ENCODE measurements at places on chromosomes 2 and 18. TPM values are rescaled to one million over a fixed set of nuclear protein-coding genes. Genes with fewer than 3 reads are reported as not detected.
A peak's percentile ranks its signal among the peaks of the same experiment; 100 is the strongest.

DNA sequence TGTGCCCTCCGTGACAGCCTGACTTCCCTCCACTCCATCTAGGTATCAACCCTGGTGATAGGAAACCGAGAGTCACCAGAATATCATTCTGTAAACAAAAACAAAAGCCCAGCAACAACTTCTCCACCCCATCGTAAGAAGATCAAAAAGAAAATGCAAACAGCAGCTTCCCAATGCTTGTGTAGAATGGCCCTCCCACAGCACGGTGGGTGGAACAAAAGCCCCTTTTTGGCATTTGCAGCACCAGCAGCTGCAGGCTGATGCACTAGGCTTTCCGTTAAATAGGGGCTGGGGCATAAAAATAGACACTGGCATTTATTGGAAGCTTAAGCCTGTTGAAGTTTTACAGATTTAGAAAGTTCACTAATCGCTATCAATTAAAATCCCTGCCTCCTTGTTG lies 513.0 kb downstream of the GALR1 start:
- no peak for DNase-seq

DNA sequence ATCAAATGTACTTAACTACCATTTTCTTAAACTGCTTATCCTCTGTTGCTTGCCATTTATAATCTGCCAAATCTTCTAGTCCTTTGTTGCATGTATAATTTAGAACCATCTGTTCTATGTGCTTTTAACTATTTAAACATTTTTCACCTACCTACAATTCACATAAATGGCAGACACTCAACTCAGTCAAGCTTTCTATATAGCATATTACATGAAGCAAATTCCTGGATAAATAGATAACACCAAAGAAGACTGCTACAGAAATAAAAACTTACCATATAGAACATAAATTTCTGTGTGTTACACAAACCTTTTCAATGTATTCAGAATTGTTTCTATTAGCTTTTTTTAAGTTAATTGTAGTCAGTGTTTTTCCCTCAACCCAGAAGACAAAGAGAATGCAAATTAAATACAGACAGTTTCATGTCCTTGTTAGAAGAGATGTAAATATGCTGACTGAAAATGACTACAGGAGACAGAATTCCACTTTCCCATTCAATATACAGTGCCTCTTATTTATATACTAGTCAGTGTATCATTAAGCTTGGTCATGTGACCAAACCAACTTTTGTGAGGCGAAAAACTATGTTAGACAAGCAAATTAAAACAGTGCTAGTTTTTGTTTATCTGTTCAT lies 2.6 kb downstream of the BAZ2B start:
- peak; percentile 61 for DNase-seq

DNA sequence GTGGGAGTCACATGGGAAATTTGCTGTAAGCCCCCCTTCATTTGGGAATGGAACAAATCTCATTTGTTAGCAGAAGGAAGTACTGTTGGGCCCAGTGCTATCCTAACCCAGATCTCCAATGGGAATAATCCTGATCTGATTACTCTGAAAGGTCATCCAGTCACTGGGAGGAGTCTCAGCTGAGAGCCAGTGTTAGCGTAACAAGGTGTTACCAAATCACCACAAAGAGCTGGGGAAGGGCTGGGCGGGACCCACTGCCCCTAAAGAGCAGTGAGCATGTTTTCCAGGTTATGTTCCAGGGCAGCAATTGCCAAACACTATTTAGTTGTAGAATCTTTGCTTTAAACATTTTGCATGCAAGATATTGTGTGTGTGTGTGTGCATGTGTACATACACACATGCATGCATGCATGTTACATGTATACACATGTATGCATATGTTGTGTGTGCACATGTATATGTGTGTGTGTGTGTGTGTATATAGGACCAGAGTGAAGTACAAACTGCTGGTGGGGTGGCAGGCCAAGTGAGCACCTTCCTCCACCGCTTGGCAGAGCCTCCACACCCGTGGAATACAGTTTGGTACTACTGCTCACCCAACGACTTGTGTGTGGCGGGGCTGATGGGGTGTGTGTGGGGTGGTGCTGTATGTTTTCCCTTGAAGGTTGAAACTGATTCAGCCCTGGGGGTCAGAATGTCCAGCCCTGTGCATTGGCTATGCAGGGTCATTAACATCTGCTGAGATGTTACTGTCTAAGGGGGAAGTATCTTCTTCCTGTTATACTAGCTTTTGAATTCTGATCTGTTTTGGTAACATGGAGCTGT lies 15.2 kb downstream of the INPP5D start:
- DNase-seq, result no peak

CPO gene
- not detected for total RNA-seq

PROKR1 gene
- 15.7 TPM for total RNA-seq

PMAIP1 gene
- total RNA-seq, result 43.6 TPM

DNA sequence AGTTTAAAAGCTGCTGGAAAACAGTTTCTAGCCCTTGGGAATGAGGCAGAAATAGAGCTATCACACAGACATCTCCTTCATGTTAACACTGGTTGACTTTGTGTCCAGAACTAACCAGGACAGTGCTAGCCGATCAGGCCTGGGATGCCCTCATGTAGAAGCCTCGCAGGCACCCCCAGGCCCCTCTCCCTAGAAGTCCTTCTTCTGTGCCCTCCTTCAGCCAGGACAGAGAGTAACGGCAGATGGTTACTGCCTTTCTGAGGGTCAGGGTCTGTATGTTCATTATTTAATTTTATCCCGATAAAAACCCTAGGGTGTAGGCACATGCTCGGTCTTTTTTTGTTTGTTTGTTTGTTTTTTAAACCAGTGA lies 10.7 kb upstream of the RPL31 start:
- DNase-seq, result no peak

DNA sequence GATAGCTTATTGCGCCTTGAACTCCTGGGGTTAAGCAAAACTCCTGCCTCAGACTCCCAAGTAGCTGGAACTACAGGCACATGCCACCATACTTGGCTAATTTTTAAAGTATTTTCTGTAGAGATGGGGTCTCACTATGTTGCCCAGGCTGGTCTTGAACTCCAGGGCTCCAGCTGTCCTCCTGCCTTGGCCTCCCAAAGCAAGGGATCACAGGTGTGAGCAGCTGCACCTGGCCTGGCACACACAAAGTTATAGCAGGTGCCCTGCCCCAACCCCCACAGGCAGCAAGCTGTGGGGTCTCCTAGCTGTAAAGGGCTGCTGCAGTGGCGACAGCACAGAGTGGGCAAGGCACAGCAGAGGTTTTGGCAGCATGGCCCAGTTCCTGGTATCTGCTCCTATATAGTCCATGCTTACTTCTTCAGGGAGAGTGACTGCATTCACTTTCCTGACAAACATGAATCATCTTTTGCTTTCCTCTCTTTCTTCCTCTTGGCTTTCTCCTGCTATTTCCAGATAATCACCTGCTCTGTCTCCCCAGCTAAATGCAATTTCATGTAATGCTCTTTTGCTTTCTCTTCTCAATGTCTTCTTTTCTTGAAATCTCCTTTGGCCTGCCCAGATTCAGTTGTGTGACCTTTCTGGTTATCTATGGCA lies 27.3 kb upstream of the METAP1D start:
- DNase-seq, result no peak

NCKAP5 gene
- 33.1 TPM for total RNA-seq

DNA sequence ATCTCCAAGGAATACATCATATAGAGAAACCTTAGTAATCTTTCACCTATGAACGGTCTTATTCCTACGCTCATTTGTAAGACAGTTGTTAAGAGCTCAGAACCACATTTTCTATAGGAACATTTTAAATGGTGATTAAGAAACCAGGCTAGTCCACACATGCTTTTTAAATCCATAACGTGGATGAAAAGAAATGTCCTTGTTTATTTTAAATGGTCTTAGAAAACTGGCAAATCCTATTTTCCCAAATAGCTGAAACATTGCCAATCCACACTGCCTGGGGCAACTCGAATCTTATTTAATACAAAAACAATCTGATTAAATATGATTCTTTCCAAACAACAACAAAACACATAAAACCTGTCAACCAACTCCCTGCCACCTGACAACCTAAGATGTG lies 23.7 kb downstream of the METTL8 start:
- no peak for DNase-seq

KIAA2012 gene
- 0.13 TPM for total RNA-seq

GRCh38 chr2:112184121-112184520 lies 45.9 kb downstream of the FBLN7 start:
- no peak for DNase-seq

- DNase-seq, result no peak
These were observed 148.7 kb downstream of the CABLES1 start for GRCh38 chr18:23283916-23284430.

TUBA3E gene
- not detected for total RNA-seq

DNA sequence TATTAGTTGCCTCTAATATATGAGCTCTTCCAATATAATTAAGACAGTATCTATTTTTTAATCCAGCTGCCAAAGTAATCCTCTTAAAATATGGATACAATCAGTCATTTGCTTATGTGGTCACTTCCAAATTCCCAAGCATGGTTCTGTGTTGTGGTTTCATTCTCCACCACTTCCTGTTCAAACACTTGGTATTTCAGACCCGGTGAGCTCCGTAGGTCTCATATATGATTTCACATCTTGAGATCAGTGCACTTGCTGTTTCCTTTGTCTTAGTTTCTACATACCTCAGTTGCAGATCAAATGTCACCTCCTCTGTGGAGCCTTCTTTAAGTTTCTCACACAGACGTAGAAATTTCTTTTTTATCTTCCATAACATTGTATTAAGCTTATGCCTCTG lies 254.2 kb downstream of the KCNS3 start:
- peak; percentile 21 for DNase-seq

GRCh38 chr2:206958261-206958660 lies 18.9 kb downstream of the CPO start:
- no peak for DNase-seq

DNA sequence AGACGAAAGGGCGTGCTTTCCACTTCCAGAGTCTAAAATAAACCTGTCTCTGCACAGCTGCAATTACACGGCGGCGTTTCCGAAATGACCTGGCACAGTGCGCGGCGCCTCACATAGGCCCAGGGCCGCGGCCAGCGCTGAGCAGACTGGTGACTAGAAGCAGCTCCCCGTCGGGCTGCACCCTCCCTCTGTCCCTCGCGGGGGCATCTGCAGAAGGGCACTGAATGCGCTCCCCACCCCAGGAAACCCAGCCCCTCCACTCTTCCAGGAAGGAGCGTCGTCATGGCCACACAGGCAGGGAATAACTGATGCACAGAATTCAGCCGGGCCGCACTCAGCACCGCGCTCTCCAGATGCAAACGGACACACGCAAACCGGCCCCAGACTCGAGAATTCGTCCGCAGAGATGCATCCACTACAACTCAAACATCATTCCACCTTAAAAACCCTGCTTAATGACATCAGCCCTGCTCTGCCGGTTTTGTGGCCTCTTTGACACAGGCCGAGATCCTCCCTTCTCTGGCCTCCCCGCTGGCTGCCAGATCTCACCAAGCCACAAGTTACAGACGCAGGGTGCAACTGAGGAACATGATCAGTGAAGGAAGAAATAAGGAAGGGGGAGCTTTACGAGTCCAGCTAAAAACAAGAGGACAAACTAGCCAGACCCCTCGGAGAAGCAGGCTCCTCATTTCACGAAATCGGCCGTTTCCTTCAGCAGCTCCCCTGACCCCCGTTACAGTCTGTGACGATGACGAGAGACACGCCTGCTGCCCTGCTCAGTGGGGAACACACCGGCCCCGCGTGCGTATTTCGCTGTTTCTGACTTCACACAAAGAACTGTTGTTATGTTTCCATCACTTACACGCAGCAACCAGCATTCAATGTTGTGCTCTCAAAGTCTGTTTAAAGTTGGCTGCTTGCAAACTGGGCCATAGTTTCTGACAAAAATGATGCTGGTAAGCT lies 40.2 kb downstream of the MBP start:
- no peak for DNase-seq

DNA sequence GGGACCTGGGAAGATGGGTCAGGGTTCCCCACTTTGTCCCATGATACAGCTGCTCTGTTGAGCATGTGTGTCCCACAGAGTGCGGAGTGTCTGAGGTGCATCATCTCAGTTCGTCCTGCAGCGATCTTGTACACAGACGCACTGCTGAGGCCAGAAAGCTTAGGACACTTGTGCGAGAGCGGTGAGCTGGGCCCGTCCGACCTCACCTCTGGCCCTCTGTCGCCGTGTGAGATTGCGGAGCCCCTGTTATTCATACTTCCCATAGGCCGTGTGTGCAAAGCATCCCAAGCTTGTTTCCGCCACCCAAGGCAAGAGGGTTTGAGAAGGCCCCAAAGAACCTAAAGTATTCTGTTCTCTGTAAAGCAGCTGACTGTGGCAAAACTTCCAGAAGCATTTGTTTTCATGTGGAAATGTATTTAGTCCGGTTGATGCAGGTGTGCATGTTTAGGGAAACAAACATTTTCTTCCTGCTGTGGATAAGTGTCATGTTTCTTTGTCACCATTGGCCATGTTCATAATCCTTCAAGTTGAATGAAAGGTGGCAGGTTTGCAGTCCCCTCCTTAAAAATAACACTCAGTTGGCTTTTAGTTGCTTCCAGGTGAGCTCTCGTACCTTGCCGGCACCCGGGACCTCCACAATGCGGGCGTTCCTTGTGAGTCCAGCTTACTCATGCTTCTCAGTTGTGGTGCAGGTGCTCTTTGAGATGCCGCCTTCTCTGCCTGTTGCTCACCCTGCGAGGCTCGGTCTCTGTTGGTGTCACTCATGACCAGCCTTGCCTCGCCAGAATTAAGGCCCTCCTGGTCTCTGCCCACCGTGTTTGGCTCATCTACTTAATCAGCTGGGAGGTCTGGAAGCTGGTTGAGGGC lies 5.3 kb downstream of the AGAP1 start:
- no peak for DNase-seq

BCS1L gene
- 74.1 TPM for total RNA-seq

TMEM200C gene
- not detected for total RNA-seq

GRCh38 chr2:96830044-96830562 lies 13.7 kb downstream of the ANKRD23 start:
- DNase-seq, result no peak

DNA sequence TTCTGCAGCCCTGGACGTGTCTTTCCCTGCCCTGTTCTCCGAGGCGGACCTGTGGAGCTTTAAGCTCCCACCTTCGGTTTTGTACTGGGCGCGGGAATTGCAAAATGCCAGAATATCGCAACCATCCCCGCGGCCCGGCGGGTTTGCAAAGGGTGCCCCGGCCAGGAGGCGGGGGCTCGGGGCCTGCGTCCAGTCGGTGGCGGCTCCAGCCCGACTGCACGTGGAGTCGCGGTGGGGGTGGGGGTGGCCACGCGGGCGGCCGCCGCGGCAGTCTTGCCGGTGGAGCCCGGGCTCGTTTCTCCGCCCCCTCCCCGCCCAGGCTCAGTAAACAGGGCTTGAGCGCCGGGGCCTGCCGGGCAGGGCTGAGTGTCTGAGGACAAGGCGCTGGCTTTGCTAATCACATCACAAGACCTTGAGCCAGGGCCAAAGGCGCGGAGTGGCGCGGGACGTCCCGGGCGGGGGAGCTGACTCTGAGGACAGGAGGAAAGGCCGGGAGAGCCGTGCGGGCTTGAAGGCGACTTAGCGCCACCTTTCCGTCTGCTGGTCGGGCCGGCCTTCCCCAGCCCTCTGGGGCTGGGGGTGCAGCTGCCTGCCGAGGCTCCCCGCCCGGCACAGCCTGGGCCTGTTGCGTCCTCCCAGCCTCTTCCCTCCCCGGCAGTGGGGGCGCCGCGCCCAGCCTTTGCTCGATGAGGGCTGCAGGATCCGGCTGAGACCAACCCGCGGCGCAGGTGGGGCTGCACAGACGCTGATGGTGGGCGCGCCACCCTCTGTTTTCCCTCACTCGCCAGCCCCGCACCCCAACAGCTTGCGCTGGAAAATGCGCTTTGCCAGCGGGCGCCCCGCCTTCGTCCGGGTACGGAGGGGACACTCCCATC lies 786 bp upstream of the ZFP36L2 start:
- peak; percentile 72 for DNase-seq

GRCh38 chr2:191922736-191923651 lies 76.1 kb upstream of the CAVIN2 start:
- DNase-seq, result no peak

All from A673 (cell line).